CD4-positive, alpha-beta T cell treated with Interleukin-17A for 1 hour (primary cell): ENCODE measurements at places on chromosomes 12 and 14.

GRCh38 chr14:74599321-74599761 is 12.7 kb downstream of the LTBP2 start:
- DNase-seq = no peak

- DNase-seq = no peak
Observed at GRCh38 chr12:97616946-97617345, 154.3 kb downstream of the RMST start.

GRCh38 chr12:13702381-13702780 is 279.0 kb downstream of the GRIN2B start:
- no peak for DNase-seq

- DNase-seq = peak; percentile 21
Observed at GRCh38 chr12:110846615-110847566, at the start of gene CCDC63. CCDC63 (plus strand) TSS chr12:110846987; CDS start chr12:110852955, 5,968 bp downstream.

DNA sequence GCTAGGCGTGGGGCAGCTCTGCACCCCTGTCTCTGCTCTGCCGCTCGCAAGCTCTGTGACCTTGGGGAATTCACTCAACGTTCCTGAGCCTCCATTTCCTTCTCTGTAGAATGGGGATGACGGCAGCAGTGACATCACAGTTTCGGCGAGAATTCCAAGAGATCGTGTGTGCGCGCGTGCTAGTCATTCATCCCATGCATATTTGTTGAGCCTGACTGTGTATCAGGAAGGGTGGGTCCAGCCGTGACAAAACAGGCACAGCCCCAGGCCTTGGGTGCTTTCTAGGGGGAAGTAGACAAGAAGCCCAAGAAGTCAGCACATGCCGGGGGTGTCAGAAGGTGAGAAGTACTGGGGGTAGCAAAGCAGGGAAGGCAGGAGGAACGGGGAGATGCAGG is 145.6 kb upstream of the NCOR2 start:
- DNase-seq = peak; percentile 32

DNA sequence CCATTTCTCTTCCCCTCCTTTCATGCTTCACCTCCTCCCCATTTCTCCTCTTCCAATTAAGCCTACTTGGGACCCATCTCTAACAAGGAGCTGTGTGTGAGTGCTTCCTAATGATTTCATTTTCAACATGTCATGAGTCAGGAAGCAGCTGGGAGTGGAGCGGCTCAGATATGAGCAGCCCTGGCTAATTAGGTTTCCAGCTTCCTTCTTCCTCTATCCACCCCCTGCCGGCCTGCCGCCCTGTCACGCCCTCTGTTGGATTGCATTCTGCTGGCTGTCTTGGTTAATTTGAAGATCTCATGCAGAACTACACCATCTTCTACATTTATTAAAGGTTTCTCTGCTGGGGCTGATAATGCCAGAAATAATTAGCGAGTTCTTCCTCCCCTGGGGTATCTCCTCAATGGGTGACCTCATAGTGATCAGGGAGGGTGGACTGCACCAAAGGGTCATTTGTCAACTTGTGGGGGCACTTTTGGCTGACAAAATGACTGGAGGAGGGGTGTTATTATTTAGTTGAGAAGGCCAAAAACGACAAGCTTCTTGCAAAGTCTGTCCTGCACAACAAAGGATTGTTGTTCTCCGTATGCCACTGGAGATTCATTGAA is 300.9 kb upstream of the SRRM4 start:
- no peak for DNase-seq

GRCh38 chr12:122087431-122088178 is 9.0 kb downstream of the MLXIP start:
- DNase-seq = no peak

DNA sequence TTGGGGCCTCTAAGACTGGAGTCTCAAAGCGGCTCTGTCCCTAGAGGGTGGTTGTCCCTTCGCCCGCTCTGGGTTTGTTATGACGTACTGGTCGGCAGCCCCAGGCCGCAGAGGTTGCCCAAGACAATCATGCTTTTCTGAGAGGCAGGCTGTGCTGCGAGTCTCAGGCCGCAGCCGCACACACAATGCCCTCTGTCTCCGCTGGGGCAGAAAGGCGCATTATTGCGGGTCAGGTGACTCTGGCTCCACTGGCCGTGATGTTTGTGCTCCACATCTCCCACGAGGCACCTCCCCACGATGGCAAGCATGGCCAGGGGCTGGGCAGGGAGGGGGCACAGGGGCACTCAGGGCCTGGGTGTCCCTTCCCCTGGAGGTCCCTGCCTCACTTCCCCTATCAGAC is 21.0 kb upstream of the PLEKHG3 start:
- DNase-seq = no peak

- DNase-seq = no peak
Observed at GRCh38 chr12:3122841-3123678, 45.9 kb downstream of the TSPAN9 start.

DNA sequence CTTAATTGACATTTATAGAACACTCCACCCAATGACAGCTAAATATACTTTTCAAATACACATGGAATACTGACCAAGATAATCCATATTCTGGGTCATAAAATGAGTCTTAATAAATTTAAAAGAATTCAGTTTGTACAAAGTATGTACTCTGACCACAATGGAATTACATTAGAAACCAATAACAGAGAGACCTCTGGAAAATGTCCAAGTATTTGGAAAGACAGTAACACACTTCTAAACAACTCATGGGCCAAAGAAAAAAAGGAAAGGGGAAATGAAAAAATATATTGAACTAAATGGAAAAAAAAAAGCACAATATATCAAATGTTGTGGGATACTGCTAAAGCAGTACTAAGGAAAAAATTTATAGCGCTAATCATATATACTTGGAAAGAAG is 52.0 kb downstream of the CRACR2A start:
- no peak for DNase-seq

DNA sequence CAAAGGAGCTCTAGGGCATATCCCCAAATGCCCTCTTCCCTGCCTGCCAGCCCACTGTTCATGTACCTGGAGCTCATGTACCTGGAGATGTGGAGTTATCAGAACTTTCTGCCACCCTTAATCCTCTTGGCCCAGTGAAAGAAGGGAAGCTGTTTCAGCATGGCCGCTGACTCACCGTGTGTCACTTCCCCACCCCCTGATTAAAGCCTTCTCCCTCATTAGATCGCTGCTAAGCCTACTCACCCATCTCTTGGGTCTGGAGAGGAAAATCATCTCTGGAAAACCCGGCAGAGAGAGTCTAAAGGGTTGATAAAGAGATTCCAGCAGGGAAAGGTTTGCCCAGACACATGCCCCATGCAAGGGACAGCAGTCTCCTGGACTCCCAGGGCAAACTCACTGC is 4.5 kb upstream of the LTBP2 start:
- DNase-seq = no peak

- no peak for DNase-seq
Observed at GRCh38 chr12:32002848-32003493, 43.8 kb downstream of the RESF1 start.

DNA sequence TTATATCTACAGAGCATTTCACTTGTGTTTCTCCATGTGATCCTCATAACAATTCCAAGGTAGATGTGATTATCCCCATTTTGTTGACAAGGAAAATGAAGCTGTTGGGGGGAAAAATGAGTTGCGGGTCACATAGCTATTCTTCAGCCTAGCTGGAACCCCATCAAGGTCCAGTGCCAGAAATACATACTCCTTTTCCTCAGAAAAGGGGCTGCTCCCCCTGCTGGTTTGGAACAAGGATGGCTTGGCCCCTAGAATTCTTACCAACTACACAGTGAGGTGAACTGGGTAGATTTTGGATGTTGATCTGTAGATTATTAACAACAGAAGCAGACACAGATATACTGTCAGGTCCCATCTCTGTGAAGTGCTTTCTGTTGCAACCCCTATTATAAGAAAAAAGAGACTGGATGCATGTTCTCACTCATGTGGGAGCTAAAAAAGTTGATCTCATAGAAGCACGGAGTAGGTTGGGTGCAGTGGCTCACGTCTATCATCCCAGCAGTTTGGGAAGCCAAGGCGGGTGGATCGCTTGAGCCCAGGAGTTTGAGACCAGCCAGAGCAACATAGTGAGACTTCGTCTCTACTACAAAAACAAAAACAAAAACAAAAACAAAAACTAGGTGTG is 8.9 kb downstream of the IKZF4 start:
- peak; percentile 62 for DNase-seq

GRCh38 chr14:93104961-93105360 is 10.8 kb downstream of the ITPK1 start:
- DNase-seq = no peak

- DNase-seq = no peak
Observed at GRCh38 chr12:91637789-91638624, 455.4 kb upstream of the DCN start.

DNA sequence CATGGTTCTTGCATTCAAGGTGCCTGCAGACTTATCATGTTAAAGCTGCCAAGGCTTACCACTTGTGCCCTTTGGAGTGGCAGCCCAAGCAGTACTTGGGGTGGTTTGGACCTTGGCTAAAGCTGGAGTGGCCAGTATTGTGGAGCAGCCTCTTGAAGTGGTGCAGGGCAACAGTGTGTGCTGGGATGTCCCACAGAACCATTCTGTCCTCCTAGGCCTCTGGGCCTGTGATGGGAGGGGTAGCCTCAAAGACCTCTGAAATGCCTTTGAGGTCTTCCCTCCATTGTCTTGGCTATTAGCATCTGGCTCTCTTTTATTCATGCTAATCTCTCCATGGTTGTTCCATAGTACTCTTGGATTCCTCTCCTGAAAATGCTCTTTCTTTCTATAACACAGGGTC is 78.2 kb upstream of the SLC24A4 start:
- no peak for DNase-seq

- DNase-seq = no peak
Observed at GRCh38 chr12:101714877-101715444, 17.5 kb downstream of the CHPT1 start.

DNA sequence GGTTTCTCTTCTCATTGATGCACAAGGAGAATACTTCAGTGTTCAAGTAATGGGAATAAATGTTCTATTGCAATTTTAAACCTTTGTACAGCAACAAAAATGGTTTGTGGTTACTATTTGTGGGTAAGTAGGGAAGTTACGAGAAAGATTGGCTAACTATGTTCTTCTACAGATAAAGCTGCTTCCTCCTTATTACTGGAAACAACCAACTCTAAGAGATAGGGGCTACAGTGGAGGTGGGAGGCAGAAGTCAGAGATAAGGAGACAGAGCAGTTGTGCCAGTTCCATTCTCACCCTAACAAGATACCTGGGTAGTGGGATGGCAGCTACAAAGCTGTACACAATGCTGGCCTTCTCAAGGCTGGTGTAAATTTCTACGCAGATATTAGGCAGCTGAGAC is 16.2 kb downstream of the NOXRED1 start:
- no peak for DNase-seq

GRCh38 chr14:80621701-80622100 is 319.8 kb downstream of the CEP128 start:
- no peak for DNase-seq

GRCh38 chr14:96082420-96083300 is 43.5 kb downstream of the C14orf132 start:
- no peak for DNase-seq

DNA sequence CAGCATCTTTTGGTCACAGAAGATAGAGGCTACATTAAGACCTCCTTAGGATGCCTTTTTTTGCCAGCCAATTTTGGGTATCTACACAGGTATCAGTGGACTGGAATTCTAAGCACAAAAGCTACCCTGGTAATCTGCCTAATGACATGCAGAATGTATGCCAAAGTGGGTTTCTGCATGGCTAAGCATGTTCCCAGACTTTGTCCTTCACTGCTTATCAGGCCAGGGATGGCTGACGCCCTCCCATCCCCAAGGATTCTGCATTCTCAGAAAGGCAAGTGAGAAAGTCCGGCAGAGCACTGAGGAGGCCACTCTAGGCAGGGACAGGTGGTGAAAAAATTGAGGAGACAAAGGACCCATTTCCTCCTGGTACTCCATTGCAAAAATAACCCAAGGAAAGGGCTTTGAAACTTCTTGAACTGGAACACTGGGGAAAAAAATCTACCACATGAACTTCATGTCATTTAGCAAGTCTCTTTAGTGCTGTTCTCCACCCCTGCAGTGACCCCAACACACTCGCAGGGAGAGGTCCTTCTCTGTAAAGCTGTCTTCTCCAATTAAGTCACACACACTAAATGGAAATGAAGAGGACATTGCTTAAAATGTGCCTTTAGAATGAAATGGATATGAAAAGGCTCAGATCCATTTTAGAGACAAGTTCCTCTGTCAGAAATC is 91.7 kb upstream of the MAX start:
- DNase-seq = no peak

- DNase-seq = no peak
Observed at GRCh38 chr12:96409731-96410130, 9.5 kb upstream of the CDK17 start.
